Osteocyte (in vitro differentiated cells): ENCODE measurements at places on chromosomes 12 and 14. TPM values are rescaled to one million over a fixed set of nuclear protein-coding genes. Genes with fewer than 3 reads are reported as not detected.

- no peaks in the 10 kb centered on the region for H3K27me3 ChIP-seq
- peaks cover 56% of the 10 kb centered on the region for H3K36me3 ChIP-seq
- H3K4me3 ChIP-seq: no peak overlapping the region
- H3K27ac ChIP-seq: no peak overlapping the region
Measured at GRCh38 chr14:100348253-100348729, 25.2 kb downstream of the SLC25A47 start.

GRCh38 chr14:105399466-105399775 lies 1.1 kb downstream of the TEX22 start:
- H3K4me1 ChIP-seq: peaks cover 9% of the 10 kb centered on the region
- peak overlapping the region; percentile 80 for H3K4me3 ChIP-seq
- H3K27me3 ChIP-seq: no peaks in the 10 kb centered on the region
- H3K27ac ChIP-seq: no peak overlapping the region

GRCh38 chr12:124797321-124797720 lies 66.3 kb downstream of the SCARB1 start:
- H3K4me3 ChIP-seq: no peak overlapping the region
- no peaks in the 10 kb centered on the region for H3K27me3 ChIP-seq
- H3K27ac ChIP-seq: no peak overlapping the region
- no peaks in the 10 kb centered on the region for H3K36me3 ChIP-seq
- H3K4me1 ChIP-seq: peaks cover 38% of the 10 kb centered on the region

DNA sequence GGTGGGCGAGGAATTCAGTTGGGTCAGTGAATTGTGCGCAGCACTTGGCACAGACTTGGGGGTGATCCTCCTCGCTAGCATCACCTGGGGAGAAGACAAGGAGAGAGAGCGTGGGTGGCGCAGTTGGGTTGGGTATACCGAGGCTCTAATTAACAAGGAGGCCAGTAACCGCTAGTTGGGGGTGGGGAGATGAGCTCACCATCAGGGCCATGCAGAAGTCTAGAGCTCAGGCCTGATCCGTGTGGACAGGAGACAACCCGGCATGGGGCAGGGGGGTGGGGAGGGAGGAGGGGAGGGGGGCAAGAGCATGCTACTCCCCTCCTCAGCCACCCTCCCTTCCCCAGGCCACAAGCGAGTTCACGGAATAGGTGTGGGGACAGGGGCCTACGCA lies 580 bp downstream of the SALL2 start:
- H3K27me3 ChIP-seq: peaks cover 15% of the 10 kb centered on the region
- no peak overlapping the region for H3K27ac ChIP-seq
- H3K36me3 ChIP-seq: peaks cover 16% of the 10 kb centered on the region
- no peak for DNase-seq
- H3K4me1 ChIP-seq: peaks cover 12% of the 10 kb centered on the region

Gene CLEC6A
- not detected in 2 replicates for total RNA-seq

GRCh38 chr12:94039914-94040313 lies 108.5 kb upstream of the PLXNC1 start:
- DNase-seq: no peak
- no peaks in the 10 kb centered on the region for H3K36me3 ChIP-seq
- no peaks in the 10 kb centered on the region for H3K27me3 ChIP-seq
- no peak overlapping the region for H3K27ac ChIP-seq
- H3K4me1 ChIP-seq: peaks cover 4% of the 10 kb centered on the region

DNA sequence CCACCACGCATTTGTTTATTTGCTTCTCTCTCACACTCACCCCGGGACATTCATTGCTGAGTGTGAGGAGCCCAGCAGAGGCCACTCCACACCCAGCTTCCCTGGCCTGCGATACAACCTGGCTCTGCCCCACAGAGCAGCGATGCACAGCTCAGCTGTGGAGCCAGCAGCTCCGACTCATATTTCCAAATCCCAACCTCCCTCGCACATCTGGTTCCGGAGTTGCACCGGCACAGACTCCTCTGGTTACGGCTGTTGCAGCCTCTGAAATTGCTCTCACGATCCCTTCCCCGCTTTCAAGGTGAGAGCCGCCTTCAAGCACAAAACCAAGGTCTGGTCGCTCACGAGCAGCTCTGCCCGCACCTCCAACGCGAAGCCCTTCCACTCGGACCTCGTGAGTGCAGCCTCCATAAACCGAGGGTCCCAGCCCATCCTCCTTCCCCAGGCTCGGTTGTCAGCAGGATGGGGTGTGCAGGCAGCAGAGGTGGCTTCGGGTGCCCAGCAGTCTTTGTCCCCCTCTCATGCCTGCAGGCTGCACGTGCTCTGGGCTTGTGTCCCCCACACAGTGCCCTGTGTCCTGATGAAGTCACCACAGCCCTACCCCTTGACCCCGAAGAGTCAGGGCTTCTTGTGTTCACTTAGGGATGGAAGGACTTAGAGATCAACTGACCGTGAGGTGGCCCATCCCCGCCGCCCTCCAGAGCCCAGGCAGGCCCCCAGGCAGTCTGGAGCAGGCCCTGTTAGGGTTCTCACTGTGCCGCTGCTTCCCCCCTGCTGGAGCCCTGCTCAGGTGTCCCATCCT lies 184.3 kb downstream of the ADGRD1 start:
- DNase-seq: no peak
- no peaks in the 10 kb centered on the region for H3K27me3 ChIP-seq
- no peaks in the 10 kb centered on the region for H3K36me3 ChIP-seq
- no peak overlapping the region for H3K27ac ChIP-seq

- no peaks in the 10 kb centered on the region for H3K27me3 ChIP-seq
- no peak overlapping the region for H3K27ac ChIP-seq
- H3K4me1 ChIP-seq: no peaks in the 10 kb centered on the region
Measured at GRCh38 chr12:128228581-128228980, 38.4 kb upstream of the TMEM132C start.

Gene TSHR
- not detected in 2 replicates for total RNA-seq

DNA sequence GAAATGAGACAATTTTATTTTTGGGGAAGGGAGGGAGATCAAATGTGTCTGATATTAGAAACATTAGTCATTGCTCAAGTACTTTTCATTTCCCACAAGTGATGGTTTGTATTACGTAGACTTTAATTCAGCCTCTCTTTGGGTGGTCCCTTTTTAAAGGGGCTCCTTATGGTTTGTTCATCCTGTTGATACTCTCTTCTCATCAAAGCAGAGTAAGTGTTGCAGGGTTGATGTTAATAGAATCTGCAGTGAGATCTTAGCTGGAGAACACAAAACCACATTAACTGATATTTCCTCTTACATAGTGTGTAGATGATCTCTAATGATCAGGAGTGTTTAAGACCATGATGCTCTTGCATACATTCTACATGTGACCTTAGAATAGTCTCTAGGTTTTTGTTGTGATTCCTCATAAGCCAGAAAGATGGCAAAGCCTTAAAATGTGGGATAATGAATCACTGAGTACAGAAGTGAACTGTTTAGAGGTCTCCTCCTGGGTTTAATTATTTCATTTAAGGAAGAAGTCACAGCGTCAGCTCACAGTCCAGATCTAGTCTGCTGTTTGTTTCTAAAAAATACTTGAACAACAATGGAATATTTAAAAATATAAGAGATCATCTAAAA lies 87.4 kb upstream of the PTPRR start:
- peaks cover 8% of the 10 kb centered on the region for H3K4me1 ChIP-seq
- H3K36me3 ChIP-seq: no peaks in the 10 kb centered on the region
- no peak overlapping the region for H3K4me3 ChIP-seq
- no peak for DNase-seq
